ENCODE measurements at places on chromosomes 5 and 9.

DNA sequence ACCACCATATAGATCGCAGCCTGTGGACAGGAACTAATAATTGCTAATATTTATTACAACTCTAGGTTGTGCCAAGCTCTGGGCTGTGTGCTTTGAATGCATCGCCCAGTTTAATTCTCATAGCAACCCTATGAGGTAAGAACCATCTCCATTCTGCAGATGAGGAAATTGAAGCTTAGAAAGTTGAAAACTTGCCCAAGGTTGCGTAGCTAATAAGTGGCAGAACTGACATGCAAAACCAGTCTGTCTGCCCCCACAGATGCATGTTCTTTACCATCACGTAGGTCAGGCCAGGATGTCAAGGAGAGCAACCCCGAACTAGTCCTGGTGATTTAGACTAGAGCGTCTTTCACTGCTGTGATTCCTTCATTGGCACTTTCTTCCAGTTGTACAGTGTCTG is 15.6 kb downstream of the WWC1 start:
- DNase-seq = no peak

DNA sequence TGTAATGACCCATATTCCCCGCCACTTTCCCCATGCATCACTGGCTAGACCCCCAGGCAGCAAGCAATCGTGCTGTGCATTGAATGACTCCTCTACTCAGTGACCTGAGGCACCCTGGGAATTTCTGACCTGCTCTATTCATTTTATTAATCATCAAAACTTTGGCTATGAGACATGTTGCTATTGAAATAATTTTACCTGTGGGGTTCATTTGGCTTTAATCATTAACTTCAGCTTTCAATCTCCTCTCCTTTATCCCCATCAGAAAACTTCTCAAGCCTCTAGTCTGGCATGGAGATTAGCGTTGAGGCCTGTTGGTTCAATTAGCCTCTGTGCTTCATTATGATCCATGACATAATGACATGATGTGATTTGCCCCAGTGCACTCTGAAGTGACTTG is 429.0 kb downstream of the ZNF608 start:
- no peak for DNase-seq

DNA sequence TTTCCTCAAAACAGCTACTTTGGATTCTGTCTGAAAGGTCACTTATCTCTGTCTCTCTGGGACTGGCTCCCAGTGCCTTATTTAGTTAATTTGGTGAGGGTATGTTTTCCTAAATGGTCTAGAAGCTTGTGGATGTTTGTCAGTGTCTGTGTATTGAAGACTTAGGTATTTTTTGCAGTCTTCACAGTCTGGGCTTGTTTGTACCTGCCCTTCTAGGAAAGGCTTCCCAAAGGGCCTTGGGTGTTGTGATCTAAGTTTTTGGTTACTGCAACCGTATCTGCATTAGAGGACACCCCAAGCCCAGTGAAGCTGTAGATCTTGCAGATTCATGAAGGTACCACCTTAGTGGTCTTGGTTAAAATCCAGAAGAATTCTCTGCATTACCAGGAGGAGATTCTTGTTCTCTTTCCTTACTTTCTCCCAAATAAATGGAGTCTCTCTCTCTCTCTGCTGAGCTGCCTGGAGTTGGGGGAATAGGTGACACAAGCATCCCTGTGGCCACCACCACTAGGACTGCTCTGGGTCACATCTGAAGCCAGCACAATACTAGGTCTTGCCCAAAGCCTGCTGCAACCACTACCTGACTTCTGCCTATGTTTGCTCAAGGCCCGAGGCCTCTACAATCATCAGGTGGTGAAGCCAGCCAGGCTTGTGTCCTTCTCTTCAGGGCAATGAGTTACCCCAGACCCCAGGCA is 17.8 kb upstream of the CCNB1 start:
- no peak for DNase-seq

DNA sequence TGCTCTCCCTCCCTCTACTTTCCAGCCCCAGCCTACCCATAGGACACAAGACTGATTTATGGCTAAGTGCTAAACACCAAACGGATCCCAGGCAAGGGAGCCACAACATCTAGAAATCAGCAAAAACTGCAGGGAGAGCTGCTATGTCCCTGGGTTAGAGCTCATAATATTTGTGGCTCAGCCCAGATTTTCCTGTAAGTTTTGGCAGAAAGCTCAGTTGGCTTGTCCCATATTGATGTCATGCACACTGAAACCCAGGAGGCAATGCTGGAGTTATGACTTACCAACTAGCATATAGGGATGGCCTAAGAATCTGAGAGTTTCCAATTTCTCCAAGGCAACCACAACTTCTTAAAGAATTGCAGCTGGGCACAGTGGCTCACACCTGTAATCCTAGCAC is 44.7 kb upstream of the MYOT start:
- DNase-seq = no peak

DNA sequence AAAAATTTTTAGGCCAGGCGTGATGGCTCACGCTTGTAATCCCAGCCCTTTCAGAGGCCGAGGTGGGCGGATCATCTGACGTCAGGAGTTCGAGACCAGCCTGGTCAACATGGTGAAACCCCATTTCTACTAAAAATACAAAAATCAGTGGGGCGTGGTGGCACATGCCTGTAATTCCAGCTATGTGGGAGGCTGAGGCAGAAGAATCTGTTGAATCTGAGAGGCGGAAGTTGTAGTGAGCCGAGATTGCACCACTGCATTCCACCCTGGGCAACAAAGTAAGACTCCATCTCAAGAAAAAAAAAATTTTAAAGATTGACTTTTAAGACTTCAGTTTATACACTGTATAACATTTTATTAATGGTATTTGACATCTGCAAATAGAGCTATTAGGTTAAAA is 60.1 kb upstream of the GNAQ start:
- DNase-seq = no peak

DNA sequence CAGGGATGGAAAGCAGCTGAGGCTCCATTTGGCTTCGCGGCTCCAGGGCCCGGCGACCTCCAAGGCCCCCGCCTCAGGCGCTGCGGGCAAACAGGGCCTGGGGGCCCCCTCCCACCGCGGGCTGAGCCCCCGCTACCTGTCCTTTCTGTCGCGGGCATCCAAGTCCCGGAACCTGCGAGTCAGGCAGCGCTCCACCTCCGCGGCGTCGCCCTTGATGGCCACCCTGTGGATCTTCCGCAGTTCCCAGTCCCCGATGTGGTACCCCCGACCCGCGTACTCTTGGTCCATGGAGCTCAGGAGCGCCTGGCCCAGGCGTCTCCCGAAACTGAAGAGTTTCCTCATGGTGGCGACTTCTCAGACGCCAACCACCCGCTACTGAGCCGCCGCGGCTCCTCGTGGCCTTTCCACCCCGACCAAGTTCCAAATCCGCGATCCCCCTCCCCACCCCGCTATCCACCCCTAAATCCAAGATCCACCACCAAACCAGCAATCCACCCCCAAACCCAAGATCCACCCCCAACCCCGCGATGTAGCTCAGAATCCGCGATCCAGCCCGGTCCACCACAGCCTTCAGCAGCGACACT is 86.5 kb upstream of the CCDC180 start:
- DNase-seq = no peak

- no peak for DNase-seq
Observed at GRCh38 chr5:36585701-36586100, 20.7 kb upstream of the SLC1A3 start.

DNA sequence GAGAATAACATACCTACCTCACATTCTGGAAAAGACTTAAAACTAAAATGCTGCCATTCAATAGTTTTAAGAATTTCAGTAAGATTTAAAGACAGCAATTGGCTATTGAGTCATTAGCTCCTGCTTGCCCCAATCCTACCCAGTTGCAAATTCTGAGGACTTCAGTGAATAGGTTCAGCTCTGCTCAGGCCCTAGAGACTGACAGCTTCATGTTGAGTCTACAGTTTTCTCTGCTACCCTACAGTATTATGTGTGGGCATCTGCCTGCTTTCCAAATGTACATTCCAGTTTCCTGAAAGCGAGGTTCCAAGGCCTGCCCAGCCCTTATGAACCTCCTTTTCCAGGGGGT is 61.5 kb downstream of the ARSB start:
- DNase-seq = no peak

Measured in NCI-H2029 treated with DMSO at 0.1 percent for 48 hours (cell line).